ENCODE measurements at places on chromosomes 6 and 20. TPM values are rescaled to one million over a fixed set of nuclear protein-coding genes. Genes with fewer than 3 reads are reported as not detected.

GRCh38 chr6:137316626-137317025 is 97.4 kb upstream of the IFNGR1 start:
- no peak for DNase-seq

DNA sequence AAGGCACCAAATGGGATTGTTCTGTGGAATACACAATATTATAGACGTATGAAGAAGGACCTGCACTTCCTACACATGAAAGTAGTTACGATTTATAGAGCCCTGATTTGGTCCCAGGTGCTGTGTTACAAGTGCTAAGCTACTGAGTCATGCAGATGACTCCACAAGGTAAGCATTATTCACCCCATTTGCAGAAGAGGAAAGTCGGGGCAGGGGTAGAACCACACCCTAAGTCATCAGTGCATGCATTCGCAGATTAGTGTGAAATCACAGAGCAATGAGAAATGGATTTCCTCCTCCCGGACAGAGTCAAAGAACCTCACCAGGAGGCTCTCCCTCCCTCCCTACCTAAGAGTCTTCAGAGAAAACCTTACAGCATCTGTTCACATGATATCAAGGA is 279.5 kb downstream of the LRFN2 start:
- no peak for DNase-seq

- DNase-seq: peak; percentile 14
Observed at GRCh38 chr6:53159558-53159957, 10.9 kb upstream of the GCM1 start.

GRCh38 chr6:11621119-11621518 is 83.6 kb downstream of the TMEM170B start:
- DNase-seq: no peak

The DEFB124 gene
- total RNA-seq: not detected

DNA sequence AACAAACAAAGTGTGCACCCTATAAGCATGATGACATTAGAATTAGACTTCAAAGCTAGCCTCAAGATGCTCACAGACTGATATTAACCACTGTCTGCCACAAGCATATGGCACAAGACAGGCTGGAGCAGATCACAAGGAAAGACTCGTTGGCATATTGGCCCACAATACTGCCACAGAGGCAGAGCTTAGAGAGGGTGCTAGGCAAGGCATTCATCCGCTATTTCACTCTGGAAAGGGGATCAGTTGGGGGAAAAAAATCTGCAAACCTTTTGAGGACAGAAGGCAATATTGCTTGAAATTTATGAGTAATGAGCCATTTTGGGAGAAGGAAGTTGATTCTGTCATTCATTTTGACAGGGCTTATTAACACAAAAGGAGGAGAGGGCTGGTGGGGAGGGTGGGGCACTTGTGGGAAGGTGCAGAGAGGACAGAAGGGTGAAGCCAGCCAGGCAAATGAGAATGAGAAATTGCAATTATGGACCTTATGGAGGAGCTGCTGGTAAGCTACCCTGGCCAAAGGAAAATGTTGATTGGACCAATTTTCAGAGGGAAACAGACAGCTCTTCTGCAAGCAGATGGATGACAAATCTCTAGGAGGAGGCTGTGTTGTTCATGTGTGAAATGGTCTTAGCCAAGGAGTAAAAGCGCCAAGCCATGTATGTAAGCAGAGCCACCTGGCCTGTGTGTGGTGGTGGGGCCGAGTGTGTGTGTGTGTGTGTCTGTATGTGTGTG is 187.7 kb downstream of the GMPR start:
- no peak for DNase-seq

DNA sequence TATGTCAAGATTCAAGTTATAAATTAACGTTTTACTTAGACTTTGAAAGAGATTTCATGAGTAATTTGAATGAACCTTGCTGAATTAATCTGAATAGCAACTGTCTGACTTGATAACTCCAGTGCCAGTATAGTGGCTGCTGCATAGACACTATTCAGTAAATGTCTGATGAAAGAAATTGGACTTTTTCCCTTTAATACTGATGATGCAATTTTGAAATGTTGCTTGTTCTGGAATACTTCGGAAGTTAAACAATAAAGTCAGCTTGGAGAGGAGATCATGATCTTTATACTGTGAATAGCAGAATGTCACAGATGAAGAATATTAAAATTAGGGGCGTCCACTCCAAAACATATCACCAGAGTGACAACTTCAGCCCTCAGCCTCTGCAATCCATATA is 3.6 kb upstream of the PGBD1 start:
- DNase-seq: no peak

- no peak for DNase-seq
Observed at GRCh38 chr6:28167926-28168325, 26.2 kb downstream of the ZKSCAN8 start.

GRCh38 chr6:125153391-125154117 is at the start of gene TPD52L1:
Gene TPD52L1, plus strand, starts transcription at chr6:125153773. Its CDS starts 179 bp downstream, at chr6:125153952.
- DNase-seq: peak; percentile 60

The DNAH8 gene
- total RNA-seq: under 0.01 TPM

The LIME1 gene
- 0.28 TPM for total RNA-seq

The THBD gene
- under 0.01 TPM for total RNA-seq

The RSPO3 gene
- total RNA-seq: not detected

GRCh38 chr20:38345643-38346042 is 639 bp upstream of the LBP start:
- no peak for DNase-seq
